T-cell (primary cell): ENCODE measurements at places on chromosomes 4 and X.

DNA sequence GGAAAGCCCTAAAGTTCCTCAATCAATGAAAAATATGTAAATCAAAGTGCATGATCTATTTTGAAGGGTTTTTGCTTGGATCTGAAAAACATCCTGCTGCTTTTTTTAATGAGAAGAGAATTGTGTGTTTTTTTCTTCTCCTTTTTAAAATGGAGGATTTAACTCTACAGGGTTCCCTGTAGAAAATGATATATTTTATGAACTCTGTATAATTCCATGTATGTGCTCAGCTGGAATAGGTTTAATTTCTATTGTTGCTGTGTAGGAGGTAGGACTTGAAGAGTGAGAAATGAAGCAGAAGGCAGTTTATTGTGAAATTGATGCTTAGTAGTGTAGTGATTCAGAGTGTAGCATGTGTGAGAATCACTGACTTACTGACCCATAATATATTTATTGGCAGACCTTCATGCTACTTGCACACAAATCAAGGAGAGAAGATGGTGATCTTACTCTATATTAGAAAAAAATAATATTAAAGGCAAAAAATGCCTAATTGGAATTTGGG, 286.8 kb upstream of the FSTL5 start:
- no peak for DNase-seq

DNA sequence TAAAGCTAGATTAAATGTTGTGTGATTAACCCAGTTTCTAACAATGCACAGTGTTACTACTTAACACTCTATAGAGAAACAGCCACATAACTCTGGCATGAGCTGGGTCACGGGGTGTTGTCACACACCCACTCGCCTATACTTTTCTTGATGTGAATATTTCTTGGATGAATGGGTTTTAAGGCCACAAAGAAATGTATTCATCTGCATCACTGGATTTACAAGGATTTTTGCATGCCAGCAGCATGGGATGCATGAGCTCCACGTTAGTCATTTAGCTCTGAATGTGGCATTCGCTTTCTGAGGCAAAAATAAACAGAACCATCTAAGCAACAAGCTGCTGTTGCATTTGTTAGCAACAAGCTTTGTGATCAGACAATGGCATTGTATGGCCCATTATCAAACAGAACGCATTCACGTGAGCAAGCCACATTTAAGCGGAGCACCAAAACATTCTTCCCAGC, 89.7 kb downstream of the LRP2BP start:
- no peak for DNase-seq

DNA sequence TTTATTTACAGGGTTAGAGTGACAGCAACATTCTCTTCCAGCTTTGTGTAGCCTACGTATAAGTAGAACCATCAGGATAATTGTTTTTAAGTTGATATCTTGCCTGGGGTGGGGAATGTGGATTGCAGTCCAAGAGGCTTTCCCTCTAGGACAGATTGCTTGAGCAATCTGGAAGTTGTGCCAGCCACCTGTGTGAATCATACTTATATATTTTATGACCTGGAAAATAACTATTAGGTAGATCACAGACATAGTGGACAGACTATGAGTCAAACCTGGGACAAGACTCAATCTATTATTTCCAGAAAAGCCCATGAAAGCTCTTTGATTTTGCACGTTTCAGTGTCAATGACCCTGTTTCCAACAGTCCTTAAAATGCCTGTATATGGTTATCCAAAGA, 98.9 kb downstream of the TLL1 start:
- no peak for DNase-seq

DNA sequence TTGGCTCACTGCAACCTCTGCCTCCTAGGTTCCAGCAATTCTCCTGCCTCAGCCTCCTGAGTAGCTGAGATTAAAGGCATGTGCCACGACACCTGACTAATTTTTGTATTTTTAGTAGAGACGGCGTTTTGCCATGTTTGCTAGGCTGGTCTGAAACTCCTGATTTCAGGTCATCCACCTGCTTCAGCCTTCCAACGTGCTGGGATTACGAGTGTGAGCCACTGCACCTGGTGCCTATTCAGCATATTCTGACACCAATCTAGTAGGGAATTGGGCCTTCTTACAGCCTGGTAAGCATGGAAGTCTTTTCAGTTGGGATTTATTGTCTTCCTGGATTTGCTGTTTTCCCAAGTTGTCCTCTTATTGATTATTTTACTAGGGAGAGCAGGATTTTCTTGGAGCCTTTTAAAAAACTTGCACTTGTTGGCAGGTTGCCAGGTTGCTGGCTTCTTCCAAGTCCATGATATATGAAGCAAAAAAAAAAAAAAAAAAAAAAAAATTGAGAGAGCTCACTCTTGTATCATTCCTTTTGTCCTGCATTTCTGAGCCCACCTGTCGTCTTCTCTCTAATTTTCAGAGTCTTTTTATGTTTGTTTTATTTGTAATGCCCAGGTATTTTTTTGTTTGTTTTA, 43.7 kb downstream of the TMPRSS11E start:
- DNase-seq, result no peak

- no peak for DNase-seq
Observed at GRCh38 chr4:176789955-176790354, 2.8 kb downstream of the VEGFC start.

DNA sequence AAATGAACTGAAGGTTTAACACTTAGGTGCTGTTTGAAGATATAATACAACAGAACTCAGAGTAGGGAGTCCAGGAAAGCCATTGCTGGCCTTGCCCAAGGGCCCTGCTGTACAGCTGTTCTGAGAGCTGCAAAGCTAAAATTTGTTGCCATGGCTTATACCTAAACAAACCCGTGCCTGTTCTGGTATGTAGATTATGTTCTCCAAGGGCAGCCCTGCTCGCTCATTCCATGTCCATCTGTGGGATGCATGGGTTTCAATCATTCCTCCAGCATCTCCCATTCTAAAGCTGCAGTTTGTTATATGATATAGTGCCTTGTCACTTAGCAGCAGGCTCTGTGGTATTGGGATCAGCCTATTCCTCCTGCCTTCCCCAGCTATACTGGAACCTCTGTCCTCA, 80.8 kb upstream of the BMPR1B start:
- no peak for DNase-seq
